ENCODE measurements at places on chromosomes 3 and 15.
A peak's percentile ranks its signal among the peaks of the same experiment; 100 is the strongest.

- DNase-seq: no peak
Measured at GRCh38 chr15:57784081-57784511, 77.6 kb downstream of the POLR2M start.

DNA sequence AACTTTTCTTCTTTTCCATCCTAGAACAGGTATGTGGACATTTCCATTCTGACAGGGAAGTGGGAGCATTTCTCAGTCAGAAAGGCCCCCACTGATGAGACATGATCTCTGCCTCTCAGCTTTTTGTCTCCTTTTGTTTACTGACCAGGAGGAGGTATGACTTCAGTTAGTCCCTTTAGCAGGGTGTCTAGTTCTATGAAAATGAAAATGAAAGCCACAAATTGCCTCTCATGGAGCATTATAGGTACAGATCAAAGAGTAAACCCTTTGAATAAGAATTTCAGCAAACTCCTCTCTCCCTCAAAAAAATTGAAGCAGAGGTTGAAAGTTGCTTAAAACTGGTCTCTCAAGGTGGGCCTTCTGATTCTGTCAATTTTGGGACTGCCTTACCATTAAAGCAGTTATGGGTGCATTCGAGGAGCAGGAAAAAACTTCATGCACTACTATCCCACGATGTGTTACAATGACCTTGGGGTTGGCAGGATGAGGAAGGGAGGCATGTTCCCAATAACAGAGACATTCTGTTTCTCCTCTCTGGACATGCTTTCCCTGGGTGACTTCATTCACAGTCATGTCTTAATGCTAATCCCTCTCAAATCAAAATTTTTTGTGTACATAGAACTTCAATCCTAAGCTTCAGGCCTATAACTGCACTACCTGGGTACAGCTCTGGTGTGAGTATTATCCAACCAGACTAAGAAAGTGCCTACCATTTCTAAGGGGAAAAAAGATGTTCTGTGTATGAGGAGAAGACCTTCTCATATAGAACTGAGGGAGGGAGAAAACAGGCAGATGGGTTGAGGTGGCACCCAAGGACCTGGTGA lies 50.6 kb upstream of the TBC1D23 start:
- DNase-seq: no peak

- DNase-seq: no peak
Measured at GRCh38 chr15:58336161-58336560, 95.6 kb upstream of the LIPC start.

GRCh38 chr3:139564294-139564861 lies 24.8 kb upstream of the RBP1 start:
- DNase-seq: peak; percentile 31

GRCh38 chr3:135802171-135802570 lies 163.4 kb upstream of the PPP2R3A start:
- no peak for DNase-seq

DNA sequence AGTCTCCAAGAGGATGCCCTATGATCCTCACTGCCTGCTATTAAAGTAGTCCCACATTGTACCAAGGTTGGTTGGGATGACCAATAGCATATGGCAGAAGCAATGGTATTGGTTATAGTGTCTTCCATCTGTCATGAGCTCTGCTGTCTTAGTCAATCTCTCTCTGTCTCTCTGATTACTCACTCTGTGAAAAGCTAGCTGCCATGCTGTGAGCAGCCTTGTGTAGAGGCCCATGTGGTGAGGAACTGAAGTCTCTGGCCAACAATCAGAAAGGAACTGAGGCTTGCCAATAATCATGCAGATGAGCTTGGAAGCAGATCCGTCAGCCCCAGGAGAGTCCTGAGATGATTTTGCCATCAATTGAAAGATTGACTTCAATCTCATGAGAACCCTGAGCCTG lies 60.3 kb upstream of the CFAP161 start:
- no peak for DNase-seq

DNA sequence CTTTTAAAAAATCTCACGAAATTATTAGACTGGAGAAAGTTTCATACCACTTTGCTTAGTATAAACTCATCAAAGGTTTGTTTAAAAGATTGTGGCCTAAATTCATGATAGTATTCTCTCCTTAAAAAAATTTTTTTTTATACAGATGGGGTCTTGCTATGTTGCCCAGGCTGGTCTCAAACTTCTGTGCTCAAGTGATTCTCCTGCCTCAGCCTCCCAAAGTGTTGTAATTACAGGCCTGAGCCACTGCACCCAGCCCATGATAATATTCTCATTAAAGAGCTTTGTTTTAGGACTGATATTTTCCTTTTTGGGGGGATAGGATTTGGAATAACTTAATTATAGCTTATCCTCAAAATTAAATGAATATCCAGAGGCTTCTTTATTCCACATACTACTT lies 19.9 kb downstream of the ECT2 start:
- no peak for DNase-seq

DNA sequence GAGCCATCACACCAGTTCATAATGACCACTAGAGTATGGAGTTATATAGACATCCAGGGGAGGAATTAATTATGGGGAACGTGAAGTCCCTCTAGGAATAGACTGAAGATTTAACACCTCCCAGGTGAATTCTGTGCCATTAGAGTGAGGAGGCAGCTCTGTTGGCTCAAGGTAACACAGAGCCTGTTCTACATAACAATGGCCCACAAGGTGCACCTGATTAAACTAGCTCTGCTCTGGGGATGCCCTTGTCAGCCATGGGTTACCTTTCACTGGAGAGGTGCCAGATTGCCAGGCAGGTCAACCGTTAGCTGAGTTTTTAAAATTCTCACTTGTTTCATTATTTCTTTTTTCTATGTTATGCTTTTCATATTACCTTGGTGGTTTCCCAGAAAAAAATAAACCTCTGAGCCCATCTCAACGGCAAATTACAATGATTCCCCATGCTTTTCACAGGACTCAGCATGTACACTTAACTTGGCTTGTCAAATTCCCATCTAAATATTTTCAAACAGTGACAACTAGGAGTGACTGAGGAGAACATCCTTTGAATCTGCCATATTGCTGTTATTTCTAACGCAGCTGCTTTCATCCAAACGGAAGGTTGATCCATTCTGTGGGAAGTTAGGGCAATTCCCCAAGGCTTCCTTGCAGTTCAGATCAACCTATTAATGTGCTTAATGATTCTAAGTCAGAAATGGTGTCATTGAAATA lies 512.9 kb downstream of the MCTP2 start:
- no peak for DNase-seq

- DNase-seq: no peak
Measured at GRCh38 chr3:137304313-137305056, 346.7 kb downstream of the IL20RB start.

- DNase-seq: peak; percentile 94
Measured at GRCh38 chr15:101320501-101321052, 25.5 kb upstream of the SNRPA1 start.

- peak; percentile 21 for DNase-seq
Measured at GRCh38 chr3:64399205-64399800, 174.0 kb upstream of the PRICKLE2 start.

DNA sequence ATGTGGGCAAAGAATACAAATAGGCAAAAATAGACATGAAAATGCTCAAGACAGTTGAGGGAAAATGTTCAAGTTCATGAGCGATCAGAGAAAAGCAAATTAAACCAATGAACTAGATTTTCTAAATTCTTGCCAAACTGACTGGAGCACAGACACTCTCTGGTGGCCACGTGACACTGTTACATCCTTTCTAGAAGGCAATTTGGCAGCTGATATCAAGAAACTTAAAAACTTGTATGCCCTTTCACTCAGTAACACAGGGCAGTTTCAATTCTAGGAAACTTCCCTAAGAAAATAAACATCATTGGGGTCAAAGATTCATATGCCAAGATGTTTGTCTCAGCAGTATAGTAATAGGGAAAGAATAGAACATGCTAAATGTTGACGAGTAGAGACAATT lies 52.2 kb downstream of the ABHD5 start:
- peak; percentile 16 for DNase-seq

GRCh38 chr15:39859636-39860035 lies 60.4 kb downstream of the GPR176 start:
- no peak for DNase-seq

GRCh38 chr15:57038040-57038439 lies 119.6 kb downstream of the TCF12 start:
- no peak for DNase-seq

DNA sequence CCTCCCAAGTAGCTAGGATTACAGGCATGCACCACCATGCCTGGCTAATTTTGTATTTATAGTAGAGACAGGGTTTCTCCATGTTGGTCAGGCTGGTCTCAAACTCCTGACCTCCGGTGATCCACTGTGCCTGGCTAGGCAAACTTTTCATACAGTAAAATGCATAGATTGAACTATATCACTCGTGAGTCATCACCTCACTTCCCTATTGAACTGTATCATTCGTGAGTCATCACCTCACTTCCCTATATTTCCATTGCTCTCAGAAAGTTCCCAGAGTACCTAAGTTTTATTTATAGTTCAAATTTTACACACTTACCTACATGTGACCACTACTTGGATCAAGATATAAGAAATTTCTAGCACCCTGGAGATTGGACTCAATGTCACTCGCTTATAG lies 73.6 kb upstream of the ACAD9 start:
- DNase-seq: peak; percentile 77

DNA sequence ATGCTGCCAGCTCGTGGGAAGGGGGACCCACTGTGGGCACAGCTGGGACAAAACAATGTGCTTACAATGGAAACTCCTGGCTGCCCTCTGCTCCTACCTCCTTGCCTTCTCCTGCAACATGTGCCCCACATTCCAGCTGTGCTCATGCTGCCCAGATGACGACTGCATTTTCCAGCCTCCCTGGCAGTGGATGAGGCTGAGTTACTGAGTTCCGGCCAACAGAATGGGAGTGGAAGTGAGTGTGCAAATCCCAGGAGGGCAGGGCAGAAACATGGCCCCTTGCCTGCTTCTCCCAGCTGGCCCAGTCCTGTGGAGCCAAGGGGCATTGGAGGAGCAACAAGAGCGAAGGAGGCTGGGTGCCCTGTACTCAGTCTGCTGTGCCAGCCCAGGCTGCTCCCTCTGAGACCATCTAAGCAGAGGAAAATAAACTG lies 17.1 kb downstream of the KLF15 start:
- no peak for DNase-seq

- DNase-seq: no peak
Measured at GRCh38 chr15:71250936-71251583, 135.8 kb downstream of the THSD4 start.

DNA sequence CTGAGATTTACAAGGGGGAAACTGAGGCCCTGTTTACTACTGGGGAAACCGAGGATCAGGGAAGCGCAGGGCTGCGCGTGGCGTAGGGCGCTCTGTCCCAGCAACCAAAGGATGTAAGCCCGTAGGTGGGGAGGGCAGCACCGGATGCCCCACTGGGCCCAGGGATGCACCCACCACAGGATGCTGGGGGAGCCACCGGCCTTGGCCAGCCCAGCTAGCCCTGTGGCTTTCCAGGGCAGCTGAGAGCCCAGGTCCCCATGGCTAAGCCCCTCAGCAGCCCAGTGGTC lies 33.4 kb downstream of the RPN1 start:
- no peak for DNase-seq

- no peak for DNase-seq
Measured at GRCh38 chr3:29436612-29437323, 155.9 kb downstream of the RBMS3 start.

GRCh38 chr3:100521439-100521845 lies 29.0 kb downstream of the TMEM45A start:
- no peak for DNase-seq

- no peak for DNase-seq
Measured at GRCh38 chr3:5463991-5464390, 276.5 kb downstream of the EDEM1 start.

GRCh38 chr3:105806359-105806758 lies 62.5 kb downstream of the CBLB start:
- peak; percentile 84 for DNase-seq

DNA sequence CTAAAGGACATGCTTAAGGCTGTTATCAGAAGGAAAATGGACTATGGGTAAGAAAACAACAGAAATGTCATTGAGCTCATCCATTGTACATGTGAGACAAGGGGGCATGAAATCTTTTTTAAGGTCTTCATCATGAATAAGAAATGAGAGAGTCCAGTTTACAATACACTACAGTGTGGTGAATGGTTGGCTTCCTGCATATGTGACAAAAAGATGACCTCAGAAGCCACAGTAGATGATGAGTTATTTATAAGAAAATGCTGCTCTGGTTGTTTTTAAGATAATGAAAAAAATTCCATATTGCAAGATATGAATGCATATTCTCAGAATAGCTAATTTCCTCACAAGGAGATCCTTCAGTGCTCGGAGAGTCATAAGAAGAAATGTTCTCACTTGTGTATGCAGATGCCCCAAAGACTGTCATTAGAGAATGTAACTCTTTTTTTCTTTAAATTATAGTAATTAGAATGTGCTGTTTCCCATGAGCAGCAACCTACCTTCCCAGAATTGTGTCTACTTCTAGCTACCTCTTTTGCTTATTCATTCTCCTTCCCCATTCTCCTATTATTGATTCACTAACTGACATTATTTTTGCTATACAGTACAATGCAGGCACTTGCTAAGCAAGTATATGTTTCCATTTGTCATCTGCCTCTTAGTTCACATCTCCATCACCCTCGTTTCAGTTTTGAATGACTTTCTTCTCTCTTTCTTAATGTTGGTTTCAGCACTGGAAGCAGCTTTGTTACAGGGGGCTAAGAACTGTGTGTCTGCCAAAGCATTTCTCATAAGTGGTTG lies 152.0 kb upstream of the PEX5L start:
- no peak for DNase-seq

DNA sequence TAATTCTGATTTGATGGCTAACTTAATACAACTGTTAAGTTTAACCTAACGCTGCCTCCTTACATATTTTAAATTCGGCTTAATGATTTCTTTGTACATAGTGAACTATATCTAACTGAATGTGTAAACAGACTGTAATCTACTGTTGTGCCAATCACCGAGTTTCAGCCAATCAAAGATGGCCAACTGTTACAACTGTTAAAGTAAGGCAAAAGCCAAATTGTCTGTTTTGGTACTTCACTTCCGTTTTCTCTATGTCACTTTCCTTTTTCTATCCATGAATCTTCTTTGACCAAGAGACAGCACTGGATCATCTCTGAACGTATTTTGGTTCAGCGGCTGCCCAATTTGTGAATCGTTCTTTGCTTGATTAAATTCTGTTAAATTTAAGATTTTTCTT lies 137.0 kb downstream of the LMLN start:
- no peak for DNase-seq

- DNase-seq: no peak
Measured at GRCh38 chr3:18787441-18787840, 360.9 kb upstream of the KCNH8 start.

GRCh38 chr3:17182166-17182565 lies 297.4 kb downstream of the PLCL2 start:
- no peak for DNase-seq

DNA sequence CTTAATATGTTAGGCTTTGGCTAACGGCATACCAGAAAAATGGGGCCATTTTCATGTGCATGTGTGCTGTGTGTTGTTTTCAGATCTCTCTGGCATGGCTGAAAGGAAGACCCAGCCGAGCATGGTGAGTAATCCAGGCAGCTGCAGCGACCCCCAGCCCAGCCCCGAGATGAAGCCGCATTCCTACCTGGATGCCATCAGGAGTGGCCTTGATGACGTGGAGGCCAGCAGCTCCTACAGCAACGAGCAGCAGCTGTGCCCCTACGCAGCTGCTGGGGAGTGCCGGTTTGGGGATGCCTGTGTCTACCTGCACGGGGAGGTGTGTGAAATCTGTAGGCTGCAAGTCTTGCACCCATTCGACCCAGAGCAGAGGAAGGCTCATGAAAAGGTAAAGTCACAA lies 15.1 kb downstream of the MKRN2 start:
- DNase-seq: no peak

GRCh38 chr15:78093242-78094020 lies 1.1 kb downstream of the SH2D7 start:
- no peak for DNase-seq

GRCh38 chr3:186724911-186725310 lies 7.8 kb downstream of the KNG1 start:
- no peak for DNase-seq
